Right cardiac atrium (tissue), 5 donors: ENCODE measurements at places on chromosomes 12 and 14.

DNA sequence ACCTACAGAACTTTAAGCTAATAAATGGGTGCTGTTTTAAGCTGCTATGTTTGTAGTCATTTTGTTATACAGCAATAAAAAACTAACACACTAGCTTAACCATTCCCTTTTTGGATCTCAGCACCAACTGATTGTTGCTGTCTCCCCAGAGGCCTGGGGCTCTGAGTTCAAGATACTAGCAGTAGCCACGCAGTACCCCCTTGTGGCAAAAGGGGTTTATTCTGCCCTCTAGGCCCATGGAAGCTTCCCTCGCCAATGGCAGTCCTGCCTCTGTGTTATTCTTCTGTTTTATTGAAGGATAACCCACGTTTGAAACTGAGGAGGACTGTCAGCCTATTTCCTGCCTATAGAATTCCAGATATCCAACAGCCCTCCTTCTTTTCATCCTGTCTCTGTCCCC lies 455.3 kb upstream of the ATP2B1 start:
- no peak for DNase-seq

- DNase-seq, result no peak
Measured at GRCh38 chr12:1552171-1552570, 42.2 kb downstream of the FBXL14 start.

- DNase-seq, result no peak
Measured at GRCh38 chr12:5705791-5706190, 239.3 kb downstream of the ANO2 start.

DNA sequence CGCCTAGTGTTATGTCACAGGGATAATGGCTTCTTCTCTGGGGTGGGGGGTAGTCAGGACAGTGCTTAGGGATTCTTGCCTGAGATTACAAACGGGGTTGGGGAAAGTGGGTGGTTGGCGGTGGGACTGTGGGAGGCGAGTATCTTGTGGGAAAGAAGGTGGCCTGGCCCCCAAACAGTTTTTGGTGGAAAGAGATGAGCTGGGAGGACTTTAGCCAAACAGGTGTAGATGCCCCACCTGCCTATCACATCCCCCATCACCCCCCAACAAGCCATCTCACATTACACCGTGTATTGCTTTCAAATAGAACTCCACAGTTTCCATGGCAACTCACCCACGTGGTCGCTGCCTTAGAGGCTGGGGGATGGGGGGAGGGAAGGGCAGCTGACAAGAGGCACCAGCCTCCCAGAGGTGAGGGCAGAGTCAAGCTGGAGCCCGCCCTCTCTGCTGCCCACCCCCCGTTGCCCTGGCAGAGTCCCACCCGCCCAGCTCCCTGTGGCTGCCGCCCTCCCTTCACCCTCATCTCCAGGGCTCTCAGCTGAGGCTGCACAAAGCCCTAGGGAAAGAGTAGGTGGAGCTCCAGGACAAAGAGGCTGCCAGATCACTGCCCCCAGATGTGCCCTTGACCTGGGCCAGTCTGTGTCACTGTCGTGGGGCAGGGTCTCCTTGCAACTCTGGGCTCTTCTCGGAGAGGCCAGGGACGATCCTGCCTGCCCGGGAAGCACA lies 98.3 kb downstream of the LRRC74A start:
- DNase-seq, result no peak

GRCh38 chr12:84480803-84481202 lies 431.8 kb downstream of the SLC6A15 start:
- DNase-seq, result no peak

DNA sequence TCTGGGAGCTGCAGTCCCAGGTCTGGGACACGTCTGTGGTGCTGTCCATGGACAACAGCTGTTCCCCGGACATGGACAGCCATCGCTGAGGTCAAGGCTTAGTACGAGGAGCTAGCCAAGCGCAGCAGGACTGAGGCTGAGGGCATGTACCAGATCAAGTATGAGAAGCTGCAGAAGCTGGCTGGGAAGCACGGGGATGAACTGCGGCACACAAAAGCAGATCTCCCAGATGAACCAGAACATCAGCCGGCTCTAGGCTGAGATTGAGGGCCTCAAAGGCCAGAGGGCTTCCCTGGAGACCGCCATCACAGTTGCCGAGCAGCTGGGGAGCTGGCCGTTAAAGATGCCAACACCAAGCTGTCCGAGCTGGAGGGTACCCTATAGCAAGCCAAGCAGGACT lies 375.3 kb downstream of the SEC23A start:
- no peak for DNase-seq

GRCh38 chr12:89072294-89073026 lies 279.8 kb downstream of the DUSP6 start:
- no peak for DNase-seq

DNA sequence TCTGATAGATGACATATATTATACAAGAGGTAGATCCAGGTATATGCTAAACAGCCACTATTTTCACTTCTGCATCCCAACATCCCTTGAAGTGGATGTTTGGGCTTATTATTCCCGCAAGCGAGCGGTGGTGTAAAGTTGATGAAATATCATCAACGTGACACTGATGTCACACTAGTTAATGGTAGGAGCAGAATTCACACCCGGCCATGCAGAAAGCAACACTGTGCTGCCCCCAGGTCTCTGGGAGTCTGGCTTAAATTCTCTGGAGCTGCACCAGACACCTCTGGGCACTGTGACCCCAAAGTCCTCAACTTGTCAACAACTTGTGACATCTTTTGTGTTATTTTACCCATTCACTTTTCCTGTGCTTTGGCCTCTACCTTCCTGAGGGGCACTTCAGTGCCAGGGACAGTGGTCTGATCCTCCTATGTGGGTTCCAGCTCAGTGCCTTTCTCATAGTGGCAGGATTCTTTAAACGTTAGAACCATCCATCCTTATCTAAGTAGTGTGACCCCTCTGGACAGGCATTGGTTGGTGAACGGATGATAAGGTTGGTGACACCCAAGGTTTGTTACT lies 952 bp downstream of the DRAM1 start:
- no peak for DNase-seq

GRCh38 chr12:56086096-56086495 lies 6.1 kb downstream of the ERBB3 start:
- no peak for DNase-seq

DNA sequence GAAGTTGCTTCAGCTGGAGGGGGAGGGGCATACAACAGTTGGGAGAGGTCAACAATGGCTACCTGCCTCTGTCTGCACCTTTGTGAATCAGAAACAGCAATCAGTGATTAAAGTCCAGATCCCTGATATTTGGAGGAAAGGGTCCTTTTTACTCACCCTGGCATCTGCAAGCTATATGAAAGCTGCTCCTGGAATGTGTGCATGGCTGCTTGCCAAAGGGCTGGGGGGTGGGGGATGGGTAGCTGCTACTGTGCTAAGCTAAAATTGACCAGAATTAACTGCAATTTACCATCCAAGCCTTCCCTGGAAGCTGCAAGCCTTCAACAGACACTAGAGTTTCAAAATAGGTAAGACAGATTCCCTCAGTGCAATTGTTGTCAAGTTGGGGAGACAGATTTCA lies 13.5 kb upstream of the GTF2A1 start:
- no peak for DNase-seq
